A673 (cell line): ENCODE measurements at places on chromosomes 5 and 9. TPM values are rescaled to one million over a fixed set of nuclear protein-coding genes. Genes with fewer than 3 reads are reported as not detected.
A peak's percentile ranks its signal among the peaks of the same experiment; 100 is the strongest.

DNA sequence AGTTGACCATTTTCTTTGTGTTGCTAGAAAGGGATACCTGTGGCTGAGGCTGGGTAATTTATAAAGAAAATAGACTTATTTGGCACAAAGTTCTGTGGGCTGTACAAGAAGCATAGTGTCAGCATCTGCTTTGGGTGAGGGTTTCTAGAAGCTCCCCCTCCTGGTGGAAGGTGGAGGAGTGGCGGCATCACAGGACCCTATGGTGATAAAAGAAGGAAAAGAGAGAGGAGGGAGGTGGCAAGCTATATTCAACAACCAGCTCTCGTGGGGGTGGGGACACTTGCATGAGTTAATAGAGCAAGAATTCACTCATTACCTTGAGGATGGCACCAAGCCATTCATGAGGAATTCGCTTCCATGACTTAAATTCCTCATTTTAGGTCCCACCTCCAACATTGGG is 2041.4 kb upstream of the CDH9 start:
- peak; percentile 5 for DNase-seq

ADAMTSL1 gene
- total RNA-seq = not detected in 2 replicates

- DNase-seq = no peak
These were observed 153.6 kb downstream of the TMC1 start for GRCh38 chr9:72674961-72675360.

DNA sequence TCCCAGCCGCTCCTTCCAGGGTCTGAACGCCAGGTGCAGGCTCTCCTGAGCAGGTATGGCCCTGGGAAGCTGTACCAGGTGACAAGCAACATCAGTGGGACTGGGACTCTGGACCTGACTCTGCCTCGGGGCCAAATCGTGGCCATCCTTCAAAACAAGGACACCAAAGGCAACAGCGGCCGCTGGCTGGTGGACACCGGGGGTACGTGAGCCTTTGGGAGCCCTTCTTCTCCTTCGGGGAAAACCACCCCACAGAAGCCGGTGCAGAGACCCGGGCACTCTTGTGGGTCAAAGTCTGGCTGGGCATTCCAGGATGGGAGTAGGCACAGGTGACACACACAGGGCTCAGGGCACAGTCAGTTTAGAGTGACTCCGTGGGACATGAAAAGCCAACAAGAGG is 45.8 kb downstream of the ARHGEF37 start:
- DNase-seq = no peak

- no peak for DNase-seq
These were observed 124.9 kb upstream of the C6 start for GRCh38 chr5:41338136-41338675.

SHISAL2B gene
- not detected in 2 replicates for total RNA-seq

DNA sequence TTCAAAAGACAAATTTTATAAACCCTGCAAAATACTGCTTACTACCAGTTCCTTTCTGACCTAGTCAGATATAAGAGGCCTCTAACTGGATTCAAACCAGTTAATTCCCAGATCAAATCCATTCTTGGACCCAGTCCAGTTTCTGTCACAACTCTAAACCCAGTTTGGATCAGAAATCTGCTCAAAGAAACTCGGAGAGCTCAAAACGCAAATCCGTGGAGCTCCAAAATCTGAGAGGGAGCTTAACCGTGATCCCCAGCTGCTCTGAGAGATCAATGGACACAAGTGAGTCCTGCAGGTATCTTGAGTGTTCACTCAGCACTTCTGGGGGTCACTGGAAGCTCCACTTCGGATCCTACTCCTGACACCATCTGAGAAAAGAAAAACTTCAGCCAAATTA is 348.1 kb upstream of the PTGER4 start:
- no peak for DNase-seq

MGAT4B gene
- 59.5 and 63.9 TPM in 2 replicates for total RNA-seq

- DNase-seq = no peak
These were observed 3.7 kb downstream of the MRPL36 start for GRCh38 chr5:1795931-1796330.

GRCh38 chr5:174419540-174420132 is 304.7 kb upstream of the MSX2 start:
- DNase-seq = peak; percentile 83

DNA sequence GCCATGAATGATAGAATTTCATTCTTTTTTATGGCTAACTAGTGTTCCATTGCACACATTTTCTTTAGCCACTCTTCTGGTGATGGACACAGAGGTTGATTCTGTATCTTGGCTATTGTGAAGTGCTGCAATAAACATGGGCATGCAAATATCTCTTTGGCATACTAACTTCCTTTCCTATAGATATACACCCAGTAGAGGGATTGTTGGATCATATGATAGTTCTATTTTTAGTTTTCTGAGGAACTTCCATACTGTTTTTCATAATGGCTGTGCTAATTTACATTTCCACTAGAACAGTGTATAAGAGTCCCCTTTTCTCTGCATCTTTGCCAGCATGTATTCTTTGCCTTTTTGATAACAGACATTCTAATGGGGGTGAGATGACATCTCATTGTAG is 50.4 kb upstream of the CDK5RAP2 start:
- DNase-seq = no peak

GRCh38 chr9:127422133-127422782 is 1.9 kb upstream of the ZNF79 start:
- no peak for DNase-seq

TMEM215 gene
- total RNA-seq = not detected in 2 replicates

DNA sequence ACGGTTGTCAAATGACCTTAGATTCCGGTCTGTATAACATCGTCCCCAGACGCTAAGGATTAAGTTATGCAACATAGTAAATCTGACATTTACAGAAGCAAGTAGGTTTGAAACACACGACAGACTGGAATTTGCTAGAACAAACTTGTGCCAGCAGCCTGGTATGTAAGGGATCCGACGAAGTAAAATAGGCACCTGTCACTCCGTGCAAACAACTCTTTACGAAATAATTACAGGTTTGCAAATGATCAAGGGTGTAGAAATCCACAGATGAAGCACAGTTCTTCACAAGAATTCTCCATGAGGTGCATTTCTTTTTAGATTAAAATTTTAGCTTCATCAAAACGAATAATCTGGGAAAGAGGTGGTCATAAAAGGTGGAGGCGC is 508 bp downstream of the MOCS2 start:
- peak; percentile 36 for DNase-seq

GRCh38 chr5:66209794-66210193 is 65.7 kb downstream of the SREK1 start:
- no peak for DNase-seq

- DNase-seq = no peak
These were observed 13.0 kb upstream of the C9orf72 start for GRCh38 chr9:27586304-27586703.

ACTBL2 gene
- not detected in 2 replicates for total RNA-seq

B4GALT1 gene
- 31.0 and 32.0 TPM in 2 replicates for total RNA-seq

WDR31 gene
- 1.3 and 2.4 TPM in 2 replicates for total RNA-seq

GRCh38 chr5:65043843-65044359 is 275.2 kb downstream of the CWC27 start:
- no peak for DNase-seq

EPB41L4B gene
- total RNA-seq = 0.07 TPM in 1 of 2 replicates, not detected in the other

COL27A1 gene
- 37.0 and 37.6 TPM in 2 replicates for total RNA-seq

- no peak for DNase-seq
These were observed 70.3 kb downstream of the TSSK1B start for GRCh38 chr5:113364466-113364865.

GRCh38 chr9:74277532-74277931 is 219.6 kb upstream of the RORB start:
- DNase-seq = no peak

PCDHGA9 gene
- total RNA-seq = 5.0 and 6.6 TPM in 2 replicates

DNA sequence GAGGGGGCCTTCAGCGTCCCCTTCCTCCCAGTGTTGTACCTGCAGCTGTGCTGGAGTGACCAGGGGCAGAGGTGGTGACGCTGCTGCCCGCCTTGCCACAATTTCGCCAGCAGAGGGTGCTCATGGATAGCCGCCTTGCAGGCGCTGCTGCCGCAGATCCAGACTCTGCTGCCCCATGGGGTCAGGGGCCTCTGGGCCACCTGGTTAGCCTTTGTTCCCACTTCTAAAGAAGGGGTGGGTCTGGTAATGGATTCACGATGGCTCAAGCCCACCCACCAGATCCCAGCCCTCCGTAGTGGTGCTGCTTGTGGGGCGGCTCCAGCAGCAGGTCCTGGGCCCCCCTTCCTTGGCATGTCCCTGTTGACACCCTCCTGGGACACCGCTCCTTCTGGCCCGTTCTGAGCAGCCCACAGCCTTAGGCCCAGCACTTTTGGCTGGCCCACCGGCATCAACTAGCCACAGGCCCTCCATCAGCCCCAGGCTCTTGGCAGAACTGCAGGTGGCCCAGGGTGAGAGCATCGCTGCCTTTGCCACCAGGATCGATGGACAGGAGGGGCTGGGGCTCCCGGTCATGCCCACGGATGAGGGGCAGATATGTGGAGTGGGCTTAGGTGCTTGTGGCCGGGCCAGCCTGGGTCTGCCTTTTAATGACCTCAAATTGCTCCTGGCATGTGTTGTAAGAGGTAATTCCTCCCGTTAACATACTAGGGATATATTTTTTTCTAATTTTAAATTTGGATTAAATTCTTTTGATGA is 57.2 kb downstream of the COL5A1 start:
- DNase-seq = peak; percentile 50

DNA sequence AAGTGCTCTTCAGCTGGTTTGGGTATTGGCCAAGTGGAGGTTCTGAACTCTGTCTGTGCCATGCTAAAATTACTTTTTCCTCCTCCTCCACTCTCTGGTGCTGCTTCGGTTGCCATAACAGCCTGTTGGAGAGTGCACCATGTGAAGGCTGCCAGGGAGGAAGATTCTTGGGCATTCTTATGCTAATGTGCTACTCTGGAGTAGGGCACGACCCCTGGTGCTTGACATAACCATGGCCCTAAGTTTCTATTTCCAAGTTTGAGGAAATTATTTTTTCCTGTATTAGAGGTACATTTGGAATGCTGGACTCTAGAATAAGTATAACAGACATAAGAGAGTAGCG is 111.6 kb downstream of the ARHGAP26 start:
- DNase-seq = no peak

- no peak for DNase-seq
These were observed 685.1 kb upstream of the DMAC1 start for GRCh38 chr9:8484597-8485191.

GRCh38 chr9:88534456-88535225 is at the start of gene NXNL2:
NXNL2 (plus strand) TSS chr9:88535178; CDS start chr9:88535435, 257 bp downstream.
- peak; percentile 82 for DNase-seq

GRCh38 chr5:1429066-1429465 is 16.2 kb downstream of the SLC6A3 start:
- DNase-seq = no peak

DNA sequence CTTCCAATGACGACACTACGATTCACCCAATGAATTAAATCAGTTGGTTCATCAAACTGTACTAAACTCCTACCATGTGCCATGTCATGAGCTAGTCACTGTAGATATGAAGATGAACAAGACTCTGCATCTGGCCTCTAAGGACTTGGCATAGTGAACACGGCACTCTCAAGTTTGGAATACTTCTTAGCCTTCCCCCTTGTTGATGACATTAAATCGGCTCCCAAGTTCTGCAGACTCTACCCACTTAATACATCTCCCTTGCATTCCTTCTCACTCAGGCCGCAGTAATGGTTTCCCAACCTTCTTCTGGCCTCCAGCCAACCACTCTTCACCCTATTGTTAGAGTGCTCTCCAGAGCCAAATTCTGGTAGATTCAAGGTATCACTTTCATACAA is 184.7 kb downstream of the MAPKAP1 start:
- peak; percentile 46 for DNase-seq

- DNase-seq = peak; percentile 2
These were observed 153.5 kb upstream of the KIF2A start for GRCh38 chr5:62152394-62153087.

HTR1A gene
- not detected in 2 replicates for total RNA-seq

DNA sequence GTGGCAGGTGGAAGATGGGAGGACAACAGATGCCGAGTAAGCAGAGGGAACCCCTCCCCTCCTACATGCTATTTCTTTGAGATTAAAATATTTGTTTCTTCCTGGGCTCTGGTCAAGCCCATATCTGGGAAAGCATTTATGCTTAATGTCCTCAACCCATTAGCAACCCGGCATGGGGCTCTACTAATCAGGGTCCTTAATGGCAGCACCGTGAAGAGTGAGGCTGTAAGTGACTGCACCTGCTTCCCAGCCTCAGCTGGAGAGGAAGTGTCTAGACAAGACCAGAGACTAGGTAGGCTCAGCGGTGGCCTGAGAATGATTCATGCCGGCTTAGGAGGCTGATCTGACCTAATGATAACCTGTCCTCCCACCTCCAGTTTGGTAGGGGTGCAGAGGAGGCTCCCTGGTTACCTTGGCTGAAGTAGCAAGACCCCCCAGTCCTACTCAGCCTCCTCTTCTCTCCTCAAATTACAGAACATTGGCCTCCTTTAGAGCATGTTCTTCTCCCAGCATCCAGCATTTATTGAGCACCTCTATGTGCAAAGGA is 61.3 kb upstream of the HSPA9 start:
- no peak for DNase-seq

CER1 gene
- total RNA-seq = 27.7 and 28.8 TPM in 2 replicates

WDR38 gene
- total RNA-seq = not detected in 2 replicates

- DNase-seq = no peak
These were observed 29.9 kb downstream of the JADE2 start for GRCh38 chr5:134555223-134555889.

GRCh38 chr5:91252916-91253315 is 130.2 kb downstream of the ARRDC3 start:
- peak; percentile 33 for DNase-seq

GRCh38 chr9:82101475-82101874 is 112.9 kb downstream of the SPATA31D1 start:
- no peak for DNase-seq

KCNV2 gene
- not detected in 2 replicates for total RNA-seq

REEP2 gene
- total RNA-seq = 8.4 and 14.6 TPM in 2 replicates

ANXA2R gene
- total RNA-seq = 1.4 and 1.9 TPM in 2 replicates

GRCh38 chr5:39256477-39257235 is 37.3 kb upstream of the FYB1 start:
- DNase-seq = no peak

DNA sequence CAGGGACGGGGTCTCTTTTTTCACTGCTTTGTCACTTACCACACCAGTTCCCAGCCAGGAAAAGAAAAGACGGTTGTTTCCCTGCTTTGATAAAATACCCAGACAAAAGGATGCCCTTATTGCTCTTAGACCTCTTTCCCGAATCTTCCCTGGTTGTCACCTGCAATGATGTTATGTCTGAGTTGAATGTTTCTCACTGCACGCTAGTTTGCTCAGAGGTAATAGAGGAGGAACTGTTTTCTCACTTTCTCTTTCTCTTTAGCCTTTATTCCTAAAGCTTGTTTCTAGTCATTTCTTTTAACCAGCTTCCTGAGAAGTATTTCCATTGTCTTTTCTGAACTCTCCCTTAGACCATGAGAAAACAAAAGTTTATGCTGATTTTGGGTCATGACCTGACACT is 32.9 kb downstream of the ACER2 start:
- no peak for DNase-seq
